ENCODE measurements at places on chromosomes 7 and 10.

DNA sequence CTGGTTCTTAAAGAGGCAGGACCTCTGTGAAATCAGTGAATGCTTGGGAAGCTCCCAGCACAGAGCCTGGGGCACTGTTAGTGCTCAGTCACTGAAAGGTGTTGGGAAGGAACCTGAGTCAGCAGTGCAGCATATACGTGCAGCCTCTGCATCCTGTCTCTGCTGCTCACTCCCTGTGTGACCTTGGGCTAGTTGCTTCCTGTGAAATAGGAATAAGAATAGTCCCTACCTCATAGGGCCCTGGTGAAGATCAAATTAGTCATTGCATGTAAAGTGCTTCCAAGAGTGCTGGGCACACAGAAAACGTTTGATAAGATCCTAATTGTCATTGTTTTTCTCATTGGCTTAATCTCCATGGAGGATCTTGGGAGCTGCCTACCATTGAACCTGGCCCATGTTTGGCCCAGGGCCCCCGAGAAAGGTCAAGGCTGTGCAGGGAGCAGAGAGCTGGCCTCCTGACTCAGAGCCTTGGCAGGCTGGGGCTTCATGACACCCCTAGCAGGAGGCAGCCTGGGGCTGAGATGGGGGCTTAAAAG, 73.3 kb upstream of the COL13A1 start:
- no peak for DNase-seq

- no peak for DNase-seq
Measured at GRCh38 chr10:80453056-80453841, 861 bp upstream of the TSPAN14 start.

DNA sequence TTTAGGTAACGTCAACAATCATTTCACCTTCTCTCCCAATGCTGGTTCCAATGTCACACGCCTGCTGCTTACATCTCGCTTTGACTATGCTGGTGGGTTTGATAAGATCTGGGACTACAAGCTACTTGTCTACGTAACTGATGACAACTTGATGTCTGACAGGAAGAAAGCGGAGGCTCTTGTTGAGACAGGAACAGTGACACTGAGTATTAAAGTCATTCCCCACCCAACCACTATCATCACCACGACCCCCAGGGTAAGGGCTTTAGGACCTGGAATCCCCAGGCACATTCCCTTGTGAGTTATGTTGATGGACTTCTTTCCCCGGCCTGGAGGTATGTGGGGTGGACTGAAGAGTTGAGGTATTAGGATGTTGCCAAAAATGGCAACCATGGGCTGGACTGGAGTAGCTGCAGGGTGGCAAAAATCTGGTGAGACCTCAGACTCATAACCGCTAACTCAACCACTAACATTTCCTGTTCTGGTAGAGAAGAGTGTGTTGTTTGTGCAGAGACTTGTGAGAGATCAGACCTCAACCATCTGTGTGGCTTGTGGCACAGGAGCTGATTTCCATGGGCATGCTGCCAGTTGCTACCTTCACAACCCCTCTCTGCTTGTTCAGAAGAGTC, 59.2 kb downstream of the CDHR3 start:
- DNase-seq, result no peak

GRCh38 chr7:154289119-154289518, 236.9 kb downstream of the DPP6 start:
- no peak for DNase-seq

DNA sequence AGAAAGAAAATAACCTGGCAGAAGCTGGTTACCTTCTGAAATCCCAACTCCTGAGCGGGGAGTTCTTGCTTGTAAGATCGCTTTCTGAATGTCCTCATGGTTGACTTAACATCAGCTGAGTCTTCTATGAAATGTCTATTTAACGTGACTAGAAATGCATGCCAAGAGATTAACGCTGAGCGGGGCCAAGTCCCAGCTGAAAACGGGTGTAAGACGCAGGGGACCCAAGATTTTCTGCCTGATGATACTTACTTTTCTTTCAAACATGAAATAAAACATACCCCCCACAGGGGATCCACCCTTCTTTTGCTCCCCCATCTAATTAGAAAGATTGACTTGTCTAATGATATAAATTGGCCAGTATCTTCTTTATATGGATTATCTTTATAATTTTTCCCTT, 14.9 kb downstream of the OR9A2 start:
- no peak for DNase-seq

DNA sequence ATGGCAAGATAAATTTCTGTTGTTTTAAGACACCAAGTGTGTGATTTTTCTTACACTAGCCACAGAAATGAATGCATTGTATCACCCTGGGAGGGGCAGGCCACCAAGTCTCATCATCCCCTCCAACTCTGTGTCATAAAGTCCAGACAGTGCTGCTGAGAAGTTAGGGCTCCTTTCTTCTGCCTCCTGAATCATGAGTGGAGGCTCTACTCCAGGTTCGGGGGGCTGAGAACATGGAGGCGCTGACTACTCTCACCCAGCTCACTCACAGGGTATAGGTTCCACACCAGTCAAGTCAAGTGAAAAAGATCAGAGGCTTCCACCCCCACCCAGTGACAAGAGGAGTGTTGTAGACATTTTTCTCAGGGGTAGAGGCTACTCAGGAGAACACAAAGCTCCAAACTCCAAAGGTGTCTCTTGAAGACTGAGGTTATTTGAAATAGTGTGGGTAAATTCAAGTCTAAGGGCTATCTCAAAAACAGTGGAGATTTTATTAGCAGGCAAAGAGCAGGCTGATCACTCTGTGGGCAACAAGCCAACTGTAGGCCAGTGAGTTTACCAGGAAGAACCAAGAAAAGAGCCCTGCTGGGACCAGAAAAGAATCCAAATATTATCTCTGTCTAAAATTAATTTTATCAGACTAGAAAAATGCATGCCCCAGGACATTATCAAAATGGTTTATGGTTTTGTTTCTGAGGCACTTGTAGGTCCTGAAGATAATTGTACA, 118.6 kb upstream of the RET start:
- DNase-seq, result no peak

DNA sequence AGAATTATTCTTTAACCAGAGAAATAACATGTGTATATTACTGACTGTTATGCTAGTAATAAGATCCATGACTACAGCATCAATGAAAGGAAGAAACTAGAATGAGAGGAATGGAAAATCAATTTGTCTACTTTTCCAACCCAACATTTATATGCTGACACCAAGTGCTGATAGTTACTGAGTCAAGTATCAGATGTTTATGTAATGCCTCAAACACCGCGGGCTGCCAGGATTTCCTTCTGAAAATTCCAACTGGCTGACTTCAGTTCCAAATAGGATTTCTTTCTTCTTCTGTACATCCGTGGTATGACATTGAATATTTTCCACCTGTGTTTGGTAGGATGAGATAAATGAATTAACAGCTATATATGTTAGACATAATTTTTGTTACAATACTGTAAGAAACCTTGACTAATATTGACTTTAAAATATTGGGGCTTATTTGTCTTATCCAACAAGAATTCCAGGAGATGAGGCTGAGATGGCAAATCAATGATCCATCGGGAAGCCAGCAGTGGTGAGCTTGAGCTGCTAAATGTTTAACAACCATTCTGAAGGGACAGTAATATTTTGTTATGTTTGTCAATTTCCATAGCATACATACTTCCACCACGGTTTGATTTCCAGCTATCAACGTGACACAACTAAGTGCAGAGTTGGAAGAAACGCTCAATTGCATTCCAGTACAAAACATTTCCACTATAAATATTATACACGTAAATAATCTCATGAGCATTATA, 435.2 kb upstream of the AUTS2 start:
- DNase-seq, result no peak

- DNase-seq, result no peak
Measured at GRCh38 chr7:157125376-157126223, 13.1 kb upstream of the UBE3C start.

DNA sequence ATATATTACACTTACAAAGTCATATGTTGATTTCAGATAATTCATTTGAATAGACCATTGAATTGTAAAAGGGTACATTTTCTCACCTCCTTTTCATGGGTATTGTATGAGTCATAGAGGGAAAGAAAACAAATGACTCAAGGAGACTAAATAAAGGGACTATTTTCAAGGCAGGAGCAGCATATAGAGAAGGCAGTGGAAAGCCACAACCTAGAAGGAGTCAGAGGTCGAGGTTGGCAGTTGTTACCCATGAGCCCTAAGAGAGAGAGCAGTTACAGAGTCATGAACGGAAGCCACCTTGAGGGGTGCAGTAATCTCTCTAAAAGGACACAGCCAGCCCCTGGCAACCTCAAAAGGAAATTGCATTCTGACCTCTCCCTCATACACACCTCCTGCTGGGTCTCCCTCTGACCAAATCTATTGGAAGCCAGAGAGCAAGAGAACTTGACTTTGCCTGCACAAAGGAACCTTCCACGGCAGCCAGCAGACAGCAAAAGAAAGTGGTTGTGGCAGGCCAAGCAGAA, 137.9 kb downstream of the GRM8 start:
- DNase-seq, result no peak

GRCh38 chr10:101693651-101693977, 1.4 kb downstream of the FBXW4 start:
- DNase-seq, result no peak

DNA sequence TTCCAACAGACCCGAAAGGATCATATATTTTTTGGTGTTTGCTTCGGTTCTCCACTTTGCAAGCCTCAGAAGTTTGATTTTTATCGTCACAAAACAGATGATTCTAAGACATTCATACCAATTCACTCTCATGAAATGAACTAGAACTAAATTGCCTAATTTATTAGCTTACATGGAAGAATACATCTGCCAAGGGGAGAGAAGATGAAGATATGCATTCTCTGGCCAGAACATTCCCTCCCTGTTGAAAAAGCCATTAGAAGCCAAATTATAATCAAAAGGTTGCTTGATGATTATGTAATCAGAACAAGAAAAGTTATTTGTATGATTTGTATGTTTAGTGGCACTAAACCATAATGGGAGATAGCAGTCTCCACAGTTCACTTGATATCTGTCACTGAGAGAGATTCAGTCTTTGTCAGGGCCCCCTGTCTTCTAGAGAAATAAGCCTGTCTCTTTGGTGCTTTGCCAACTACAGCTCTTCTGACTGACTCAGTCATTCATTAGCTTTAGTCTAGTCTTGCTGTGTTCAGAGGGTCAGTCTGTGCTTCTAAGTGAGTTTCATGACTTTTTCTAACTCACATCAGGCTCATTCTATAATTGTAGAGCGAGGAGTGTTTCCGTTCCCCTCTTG, 95.3 kb upstream of the GNAI1 start:
- no peak for DNase-seq

DNA sequence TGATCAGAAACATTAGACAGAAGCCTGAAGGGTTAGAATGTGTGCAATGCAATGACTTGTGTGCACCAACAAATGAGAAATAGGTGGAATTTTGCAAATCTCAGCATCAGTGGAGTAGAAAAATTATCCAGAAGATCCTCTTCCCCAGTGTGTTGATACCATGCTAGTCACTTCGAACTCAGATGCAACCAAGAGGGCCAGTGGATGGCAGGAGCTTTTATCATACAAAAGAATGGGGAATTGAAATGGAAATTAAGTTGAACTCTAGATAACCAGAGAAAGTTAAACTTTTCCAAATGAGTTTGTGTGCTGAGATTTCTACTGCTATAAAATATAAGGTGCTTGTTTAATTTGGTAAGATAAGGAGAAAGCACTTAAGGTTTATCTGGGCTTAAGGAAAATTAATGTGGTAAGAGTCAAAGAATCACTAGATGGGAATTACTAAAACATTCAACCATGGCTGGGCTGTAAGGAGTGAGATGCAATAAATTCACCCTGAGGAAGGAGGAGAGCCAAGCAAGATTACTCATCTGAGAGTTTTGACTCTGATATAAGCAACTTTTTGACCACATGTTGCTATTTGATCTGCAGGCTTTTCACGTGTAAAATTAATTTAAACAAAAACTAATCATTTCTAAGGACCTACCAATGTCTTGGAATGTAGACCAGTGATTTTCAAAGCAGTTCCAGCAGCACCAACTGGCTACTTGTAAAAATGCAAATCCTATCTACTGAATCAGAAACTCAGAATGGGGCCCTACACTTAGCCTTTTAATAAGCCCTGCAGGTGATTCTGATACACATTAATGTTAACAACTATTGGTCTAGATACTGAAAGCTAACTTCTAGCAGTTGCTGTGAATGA, 113.2 kb downstream of the CDC14C start:
- no peak for DNase-seq

- DNase-seq, result no peak
Measured at GRCh38 chr10:97805096-97805884, 33.5 kb upstream of the SFRP5 start.

- no peak for DNase-seq
Measured at GRCh38 chr7:147980826-147981813, 609.4 kb upstream of the C7orf33 start.

DNA sequence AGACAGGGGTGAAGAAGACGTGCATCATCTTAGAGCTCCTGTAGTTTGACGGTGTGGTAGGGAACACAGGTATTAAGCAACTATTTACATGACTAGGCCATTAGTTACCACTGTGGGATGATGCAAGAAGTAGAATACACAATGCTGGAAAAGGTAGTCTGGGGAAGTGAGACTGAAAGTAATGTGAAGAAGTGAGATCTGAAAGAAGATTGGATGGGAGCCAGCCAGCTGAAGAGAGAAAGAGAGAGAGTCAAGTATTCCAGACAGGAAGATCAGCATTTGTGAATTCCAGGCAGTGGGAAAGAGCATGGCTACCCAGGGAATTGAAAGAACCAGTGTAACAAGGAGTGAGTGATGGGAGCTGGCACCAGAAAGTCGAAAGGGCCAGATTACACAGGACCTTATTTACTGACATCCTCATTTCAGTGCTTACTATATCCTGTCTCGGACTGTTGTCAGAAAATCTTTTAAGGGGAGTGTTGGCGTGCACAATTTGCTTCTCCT, 4.0 kb upstream of the CFAP58 start:
- DNase-seq, result no peak

DNA sequence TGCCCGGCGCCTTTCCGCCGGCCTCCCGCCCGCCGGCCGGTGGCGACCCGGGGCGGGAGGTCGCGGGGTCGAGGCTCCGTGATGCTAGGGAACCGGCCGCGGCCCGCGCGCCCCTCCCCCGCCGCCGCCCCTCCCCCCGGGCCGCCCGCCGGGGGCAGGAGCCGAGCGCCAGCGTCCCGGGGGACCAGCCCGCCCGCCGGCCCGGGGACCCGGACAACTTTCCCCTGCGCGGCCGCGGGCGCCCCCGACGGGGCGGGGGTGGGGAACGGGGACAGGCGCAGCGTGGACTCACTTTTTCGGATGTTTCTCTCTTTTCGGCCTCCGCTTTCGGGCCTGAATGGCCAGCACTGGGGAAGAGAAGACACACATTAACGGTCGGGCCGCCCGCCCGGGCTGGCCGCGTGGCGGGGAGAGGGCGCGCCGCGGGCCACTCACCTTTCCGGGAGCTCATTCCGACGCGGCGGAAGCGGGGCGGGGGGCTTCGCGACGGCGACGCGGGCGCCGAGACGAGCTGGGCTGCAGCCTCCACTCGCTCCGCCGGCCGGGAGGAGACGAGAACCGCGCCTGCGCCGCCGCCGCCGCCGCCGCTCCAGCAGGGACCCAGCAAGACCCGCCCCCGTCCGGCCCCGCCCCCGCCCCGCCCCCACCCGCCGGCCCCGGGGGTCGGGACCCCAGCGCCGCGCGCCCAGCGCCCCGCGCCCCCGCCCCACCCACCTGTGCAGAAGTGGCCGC, at the start of gene SRPK2:
TSS of gene SRPK2 (minus strand) at position 566 of the 732 bp plus-strand sequence.
- DNase-seq, result no peak

GRCh38 chr7:121634356-121634755, 238.2 kb upstream of the FAM3C start:
- DNase-seq, result no peak

Measured in cerebellar nuclear complex (tissue), 1 donor.